ENCODE measurements at places on chromosomes 5 and 9. TPM values are rescaled to one million over a fixed set of nuclear protein-coding genes. Genes with fewer than 3 reads are reported as not detected.

Gene UBAP2
- 16.2 TPM for total RNA-seq

Gene PALM2AKAP2
- 16.5 TPM for total RNA-seq

- DNase-seq: no peak
These were observed 34.0 kb upstream of the ZNF484 start for GRCh38 chr9:92911511-92912475.

- DNase-seq: no peak
These were observed 206.1 kb downstream of the TUSC1 start for GRCh38 chr9:25472085-25472607.

DNA sequence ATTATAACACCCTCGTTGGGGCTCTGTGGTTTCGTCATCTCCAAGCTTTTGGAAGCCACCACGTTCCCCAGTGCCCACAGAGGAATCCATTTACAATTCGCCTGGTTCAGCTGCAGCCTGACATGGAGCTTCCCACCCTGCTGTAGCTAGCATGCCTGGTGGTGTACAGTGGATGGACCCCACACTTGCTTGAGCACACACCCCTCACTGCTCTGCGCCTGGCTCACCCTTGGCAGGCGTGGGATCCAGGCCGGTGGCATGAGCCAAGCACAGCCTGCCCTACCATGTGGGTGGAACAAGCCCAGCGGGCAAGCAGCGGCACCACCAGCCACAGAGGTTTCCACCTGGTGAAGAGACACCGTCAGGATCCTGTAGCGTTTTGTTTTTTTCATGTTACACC is 1045.7 kb upstream of the CDH9 start:
- no peak for DNase-seq

DNA sequence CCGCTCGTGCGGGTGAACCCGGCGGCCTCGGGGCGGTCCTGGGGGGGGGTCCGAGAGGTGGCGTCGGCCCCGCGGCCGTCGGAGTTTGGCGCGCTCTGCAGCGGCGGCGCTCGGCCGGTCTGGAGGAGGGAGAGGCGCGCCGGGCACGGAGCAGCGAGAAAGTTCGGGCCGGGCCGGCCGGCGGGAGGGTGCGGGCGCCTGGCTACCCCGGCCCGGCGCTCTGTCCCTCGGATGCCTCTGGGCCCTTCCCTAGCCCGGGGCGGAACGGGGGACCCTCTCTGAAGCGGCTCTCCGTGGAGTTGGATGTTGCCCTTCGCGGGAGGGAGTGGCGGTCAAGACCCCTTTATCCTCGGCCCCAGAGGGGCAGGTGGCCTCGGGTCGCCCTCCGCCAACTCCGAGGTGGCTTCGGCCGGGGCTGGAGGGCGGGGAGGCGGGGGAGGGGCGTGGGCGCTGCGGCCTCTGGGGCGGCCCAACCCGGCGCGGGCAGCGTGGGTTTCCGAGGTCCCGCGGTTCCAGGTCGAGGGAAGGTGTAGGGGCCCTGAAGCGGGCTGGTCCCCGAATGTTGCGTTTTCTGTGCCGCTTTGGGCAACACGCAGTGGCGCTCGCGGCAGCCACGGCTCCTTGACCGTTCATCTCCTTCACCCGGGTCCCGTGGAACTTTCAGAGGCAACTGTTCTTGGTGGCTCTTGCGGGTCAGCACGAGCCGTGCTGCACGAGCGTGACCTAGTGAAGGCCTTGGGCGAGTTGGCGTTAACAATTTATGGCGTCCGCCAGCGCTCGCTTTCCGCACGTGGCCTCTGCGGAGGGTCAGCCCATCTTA is 290.5 kb downstream of the DOCK8 start:
- no peak for DNase-seq

- no peak for DNase-seq
These were observed 47.5 kb downstream of the CNOT6 start for GRCh38 chr5:180541710-180542109.

DNA sequence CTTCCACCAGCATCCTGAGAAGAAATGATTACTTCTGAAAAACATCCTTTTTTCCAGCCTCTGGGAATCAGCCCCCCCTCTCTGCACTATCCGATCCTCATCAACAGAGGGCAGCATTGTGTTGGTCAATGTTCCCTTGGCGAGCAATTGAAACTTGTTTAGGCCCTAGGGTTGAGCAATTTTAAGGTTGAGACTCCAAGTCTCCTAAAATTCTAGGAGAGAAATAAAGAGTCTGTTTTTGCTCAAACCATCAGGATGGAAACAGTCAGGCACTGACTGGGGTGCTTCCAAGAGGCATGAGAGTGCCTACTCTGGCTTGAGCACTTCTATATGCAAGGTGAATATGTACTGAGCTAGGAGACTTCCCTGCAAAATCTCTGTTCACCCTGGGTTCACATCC is 12.4 kb upstream of the CYFIP2 start:
- DNase-seq: peak; percentile 45

DNA sequence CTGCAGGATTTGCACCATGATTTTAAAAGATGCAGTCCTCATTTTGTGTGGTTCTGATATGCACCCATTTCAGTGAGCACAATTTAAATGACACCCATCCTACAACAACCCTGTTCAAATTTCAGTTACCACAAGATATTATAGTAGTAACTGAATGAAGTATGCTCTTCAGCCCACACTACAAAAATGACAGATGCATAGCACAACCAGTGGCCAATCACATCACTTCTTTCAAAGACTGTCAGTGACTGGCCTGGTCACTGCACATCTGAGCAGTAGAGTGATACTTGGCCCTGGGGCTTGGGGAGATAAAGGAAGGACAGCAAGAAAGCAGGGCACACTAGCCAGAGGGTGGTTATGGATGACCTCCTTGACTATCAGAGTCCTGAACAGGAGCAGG is 19.8 kb upstream of the IFNK start:
- DNase-seq: no peak
